ENCODE measurements at places on chromosomes 7 and 10.

GRCh38 chr7:129684777-129685176 is 73.3 kb downstream of the NRF1 start:
- DNase-seq: no peak

DNA sequence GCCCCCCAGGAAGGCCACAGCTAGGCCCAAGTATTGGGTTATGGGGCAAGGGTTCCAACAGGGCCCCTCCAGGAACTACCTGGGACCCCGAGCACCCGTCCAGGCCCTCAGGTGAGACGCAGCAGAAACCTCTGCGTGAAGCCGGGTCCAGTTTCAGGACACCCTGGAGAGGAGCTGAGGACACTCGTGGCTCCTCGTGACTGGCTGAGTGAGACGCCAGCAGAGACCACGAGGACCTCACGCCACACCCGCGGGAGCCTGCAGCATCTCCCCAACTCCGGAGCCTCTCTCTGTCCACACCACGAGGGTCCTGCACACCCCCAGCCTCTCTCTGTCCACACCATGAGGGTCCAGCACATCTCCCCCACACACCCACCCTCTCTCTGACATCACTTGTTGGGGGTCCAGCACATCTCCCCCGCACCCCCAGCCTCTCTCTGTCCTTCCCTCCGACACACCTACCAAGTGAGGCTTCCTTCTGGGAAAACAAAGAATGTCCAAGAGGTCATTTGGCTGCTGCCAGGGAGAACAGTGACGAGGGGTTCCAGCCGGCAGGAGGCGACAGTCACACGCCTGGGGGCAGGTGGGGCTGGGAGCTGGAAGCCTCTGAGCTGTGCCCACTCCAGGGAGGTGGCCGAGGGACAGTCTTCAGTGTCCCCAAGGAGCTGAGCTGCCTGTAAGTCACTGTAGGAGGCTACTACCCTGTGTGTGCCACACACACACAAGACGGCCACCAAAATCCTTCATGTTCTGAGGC is 46.1 kb upstream of the PPP2R2D start:
- no peak for DNase-seq

DNA sequence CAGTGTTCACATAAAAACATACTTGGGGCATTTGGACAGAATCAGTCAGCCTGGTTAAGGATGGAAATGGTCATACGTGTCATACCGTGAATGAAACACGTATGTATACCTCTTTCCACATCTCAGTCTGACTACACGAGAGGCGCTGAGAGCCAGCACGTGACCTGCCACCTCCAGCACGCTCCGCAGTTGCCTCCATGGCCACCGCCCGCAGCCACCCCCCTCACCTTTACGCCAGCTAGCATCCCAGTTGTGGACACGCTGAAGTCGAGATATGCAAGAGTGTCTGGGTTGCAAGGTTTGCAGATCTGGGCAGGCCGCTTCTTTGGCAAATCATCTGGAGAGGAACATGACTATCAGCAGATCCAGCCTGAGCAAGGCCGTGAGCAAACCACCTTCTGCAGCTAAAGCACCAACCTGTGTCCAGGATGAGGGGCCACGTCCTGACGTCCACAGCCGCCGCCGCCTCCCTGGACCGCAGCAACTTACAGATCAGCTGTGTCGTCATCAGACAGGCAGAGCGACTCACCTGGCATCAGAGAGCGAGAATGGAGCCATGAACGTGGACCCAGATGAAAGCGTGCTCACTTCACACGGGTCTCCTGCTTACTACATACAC is 209.4 kb downstream of the ZMYND11 start:
- DNase-seq: no peak

- DNase-seq: peak; percentile 22
Observed at GRCh38 chr7:83248000-83248399, 85.3 kb upstream of the PCLO start.

DNA sequence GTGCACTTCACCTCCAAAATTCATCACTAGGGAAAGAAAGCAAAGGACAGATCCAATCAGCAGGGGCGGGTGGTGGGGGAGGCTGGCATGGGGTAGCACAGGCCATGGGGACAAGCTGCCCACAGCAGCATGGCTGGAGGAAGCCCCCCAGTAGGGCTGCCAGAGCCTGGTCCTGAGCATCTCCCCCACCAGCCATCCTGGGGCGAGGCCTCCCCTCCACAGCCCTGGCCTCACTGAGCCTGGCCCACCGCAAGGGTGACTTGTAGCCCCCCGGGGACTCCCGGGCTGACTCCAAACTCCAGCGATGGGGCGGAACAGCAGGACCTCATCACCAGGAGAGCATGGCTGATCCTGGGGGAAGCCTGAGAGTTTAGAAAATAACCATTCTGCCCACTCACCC is 92.4 kb upstream of the TCERG1L start:
- no peak for DNase-seq

GRCh38 chr10:118841881-118842605 is 87.3 kb upstream of the CACUL1 start:
- DNase-seq: no peak

GRCh38 chr7:156479596-156479995 is 161.0 kb upstream of the RNF32 start:
- no peak for DNase-seq

GRCh38 chr10:69988094-69988493 is 64.6 kb upstream of the MACROH2A2 start:
- no peak for DNase-seq

DNA sequence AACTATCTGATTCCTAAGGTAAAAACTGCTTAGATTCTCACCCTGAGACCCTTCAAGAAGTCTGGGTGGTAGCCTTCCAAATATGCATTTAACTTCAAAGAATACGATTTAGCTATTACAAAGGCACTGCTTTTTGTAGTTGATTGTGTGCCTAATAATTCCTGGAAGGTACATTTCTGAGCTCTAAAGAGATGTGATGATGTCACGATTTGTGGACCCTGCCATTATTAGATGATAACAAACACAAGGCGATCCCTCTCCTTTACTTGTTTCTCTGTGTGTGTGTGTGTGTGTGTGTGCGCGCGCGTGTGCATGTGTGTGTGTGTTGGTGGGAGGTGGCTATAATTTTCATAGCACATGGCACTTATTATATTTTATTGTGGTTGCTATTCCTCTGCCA is 70.9 kb downstream of the TFPI2 start:
- no peak for DNase-seq

DNA sequence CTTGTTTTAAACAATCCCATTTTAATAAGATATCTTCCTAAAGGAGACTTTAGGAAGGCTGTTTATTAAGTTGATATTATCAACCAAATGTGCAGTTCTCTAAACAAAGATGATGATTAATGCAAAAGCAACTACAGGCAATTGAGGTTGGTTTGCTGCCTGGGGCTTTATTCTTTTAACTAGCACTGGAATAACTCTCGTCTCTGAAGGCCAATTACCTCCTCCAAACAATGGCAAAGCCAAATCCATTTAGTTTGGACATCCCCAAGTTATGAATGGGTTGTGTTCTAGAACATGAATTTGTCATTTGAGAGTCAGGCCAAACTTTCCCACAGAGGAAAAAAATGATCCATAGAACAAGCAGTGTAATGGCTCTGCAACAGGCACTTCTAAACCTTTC is 114.1 kb downstream of the SLC16A9 start:
- DNase-seq: no peak

DNA sequence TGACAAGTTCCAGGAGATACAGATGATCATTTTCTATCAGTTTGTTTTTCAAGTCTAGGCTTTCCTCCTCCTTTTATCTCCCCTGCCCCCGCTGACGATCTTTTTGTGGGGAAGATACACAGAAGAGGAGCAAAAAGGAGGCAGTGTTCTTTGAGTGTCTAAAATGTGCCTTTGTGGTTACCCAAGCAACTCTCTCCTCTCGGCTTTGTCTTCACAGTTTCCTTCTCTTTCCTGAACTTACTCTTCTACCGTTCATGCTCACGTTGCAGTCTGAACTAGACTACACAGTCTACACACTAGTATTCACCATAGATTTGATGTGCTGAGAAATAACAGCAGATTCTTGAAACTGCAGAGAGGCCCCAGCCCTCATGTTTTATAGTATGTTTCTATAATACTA is 23.6 kb downstream of the CEP41 start:
- peak; percentile 5 for DNase-seq

DNA sequence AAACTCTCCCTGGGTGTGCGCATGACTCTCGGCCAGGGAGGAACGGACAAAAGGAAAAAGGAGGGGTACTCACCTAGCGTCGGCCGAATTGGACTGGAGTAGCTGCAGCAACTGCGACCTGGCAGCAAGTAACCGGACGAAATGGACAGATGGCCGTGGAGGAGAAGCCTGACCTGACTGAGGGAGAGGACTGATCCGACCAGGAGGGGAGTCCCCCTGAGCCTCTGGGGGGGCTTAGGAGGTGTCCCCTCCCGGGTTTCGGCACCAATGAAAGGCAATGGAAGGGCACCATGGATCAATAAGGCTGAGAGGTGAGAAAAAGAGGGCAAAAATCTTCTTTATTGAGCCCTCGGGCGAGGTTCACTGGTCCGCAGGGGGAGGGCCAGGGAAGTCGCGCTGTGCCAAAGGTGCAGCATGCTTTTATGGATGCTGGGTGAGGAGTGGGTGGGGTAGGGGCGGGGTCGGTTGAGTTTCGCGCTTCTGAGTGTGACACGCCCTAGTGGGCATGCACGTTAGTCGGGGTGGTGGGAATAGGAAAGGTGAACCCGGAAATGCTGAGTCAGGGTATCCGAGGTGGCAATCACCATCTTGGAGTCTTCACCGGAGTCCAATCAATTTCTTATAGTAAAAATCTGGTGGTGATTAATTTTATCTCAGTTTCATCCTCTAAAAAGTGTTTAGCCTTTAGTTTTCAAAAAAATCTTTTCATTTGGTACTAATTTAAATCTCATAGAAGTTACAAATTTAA is 638.5 kb upstream of the DPP6 start:
- DNase-seq: no peak

- DNase-seq: peak; percentile 8
Observed at GRCh38 chr7:140726281-140726680, 29.8 kb downstream of the NDUFB2 start.

DNA sequence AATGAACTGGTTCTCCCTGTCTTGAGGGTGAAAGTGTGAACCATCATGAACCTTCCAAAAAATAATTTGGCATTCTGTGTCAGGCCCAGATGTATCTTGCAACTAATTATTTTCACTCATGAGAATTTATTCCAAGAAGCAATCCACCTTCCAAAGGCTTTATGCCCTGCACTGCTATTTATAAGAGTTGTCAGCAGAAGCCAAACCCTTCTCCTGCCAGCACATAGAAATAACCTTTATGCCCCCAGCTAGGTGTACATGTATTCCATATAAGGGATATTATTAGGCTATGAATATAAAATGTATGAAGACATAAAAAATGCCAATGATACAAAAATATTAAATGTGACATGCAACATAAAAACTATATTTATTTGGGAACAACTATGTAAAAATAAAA is 69.0 kb upstream of the GDF10 start:
- no peak for DNase-seq

DNA sequence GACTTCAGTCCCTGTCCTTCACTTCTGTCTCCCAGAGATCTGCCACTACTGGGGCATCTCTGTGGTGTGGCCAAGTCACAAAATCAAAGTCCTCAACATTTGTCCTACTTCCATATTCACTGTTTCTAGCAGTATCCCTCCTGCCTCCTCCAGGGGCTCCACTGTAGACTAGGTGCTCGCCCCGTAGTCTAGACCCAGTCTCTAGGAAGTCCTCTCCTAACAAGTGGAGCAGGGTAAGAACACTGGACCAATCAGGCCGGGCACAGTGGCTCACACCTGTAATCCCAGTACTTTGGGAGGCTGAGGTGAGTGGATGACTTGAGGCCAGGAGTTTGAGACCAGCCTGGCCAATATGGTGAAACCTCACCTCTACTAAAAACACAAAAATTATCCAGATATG is 57.4 kb downstream of the SKIDA1 start:
- DNase-seq: no peak

GRCh38 chr7:2633538-2634266 is 1.9 kb downstream of the TTYH3 start:
- DNase-seq: peak; percentile 6

- DNase-seq: no peak
Observed at GRCh38 chr7:25847336-25848070, 304.5 kb upstream of the NFE2L3 start.

- DNase-seq: no peak
Observed at GRCh38 chr7:36079446-36080025, 73.5 kb upstream of the EEPD1 start.

GRCh38 chr7:134462337-134462925 is 3.5 kb upstream of the AKR1B1 start:
- DNase-seq: no peak

- DNase-seq: no peak
Observed at GRCh38 chr7:157738066-157738460, 401.3 kb downstream of the DNAJB6 start.

- no peak for DNase-seq
Observed at GRCh38 chr10:62002753-62003152, 101.3 kb downstream of the ARID5B start.

- no peak for DNase-seq
Observed at GRCh38 chr10:132524443-132525285, 12.9 kb upstream of the INPP5A start.

- no peak for DNase-seq
Observed at GRCh38 chr7:96407427-96407826, 85.5 kb upstream of the SLC25A13 start.

- no peak for DNase-seq
Observed at GRCh38 chr7:102387064-102387463, 9.1 kb upstream of the PRKRIP1 start.

- DNase-seq: no peak
Observed at GRCh38 chr10:29634764-29635625, at the start of gene SVIL. Gene SVIL, minus strand, starts transcription at chr10:29634971. Its CDS starts 79,913 bp downstream, at chr10:29555058.

GRCh38 chr7:158411232-158411950 is 176.2 kb downstream of the PTPRN2 start:
- no peak for DNase-seq

DNA sequence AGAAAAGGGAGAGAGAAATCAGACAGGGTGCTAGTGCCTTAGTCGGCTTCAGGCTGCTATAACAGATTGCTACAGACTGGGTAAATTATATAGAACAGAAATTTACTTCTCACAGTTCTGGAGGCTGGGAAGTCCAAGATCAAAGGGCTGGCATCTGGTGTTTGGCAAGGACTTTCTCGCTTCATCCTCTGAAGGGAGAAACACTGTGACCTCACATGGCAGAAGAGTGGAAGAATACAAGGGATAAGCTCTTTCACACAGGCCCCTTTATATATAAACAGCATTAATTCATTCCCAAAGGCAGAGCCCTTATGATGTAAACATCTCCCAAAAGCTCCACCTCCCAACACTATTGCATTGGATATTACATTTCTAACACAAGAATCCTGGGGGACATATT is 235.5 kb upstream of the INHBA start:
- DNase-seq: no peak

DNA sequence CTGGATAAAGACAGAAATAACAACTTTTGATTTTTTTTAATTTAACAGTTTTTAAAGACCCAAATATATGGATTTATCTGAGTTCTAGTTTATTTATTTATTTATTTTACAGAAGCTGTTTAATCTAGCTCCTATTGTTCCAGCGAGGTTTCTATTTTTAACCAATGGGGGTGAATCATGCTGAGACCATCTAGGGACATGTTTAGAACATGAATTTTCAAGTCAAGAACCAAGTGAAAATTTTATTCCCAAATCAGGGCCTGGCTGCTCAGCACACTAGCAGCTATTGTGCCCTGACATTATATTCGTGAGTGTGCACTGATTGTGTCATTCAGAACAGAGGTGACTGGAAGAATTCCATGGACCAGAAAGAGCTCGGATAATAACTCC is 24.6 kb upstream of the MPP7 start:
- no peak for DNase-seq

GRCh38 chr10:102342958-102343357 is 52.5 kb upstream of the NFKB2 start:
- DNase-seq: no peak

- no peak for DNase-seq
Observed at GRCh38 chr10:29415876-29416275, 127.0 kb downstream of the LYZL1 start.

- no peak for DNase-seq
Observed at GRCh38 chr7:122304319-122304975, at the start of gene FEZF1. Gene FEZF1, minus strand, starts transcription at chr7:122304750. Its CDS starts 313 bp downstream, at chr7:122304437.

Measured in OCI-M1 (cell line).